ENCODE measurements at places on chromosomes 12 and 14.

- DNase-seq, result no peak
Measured at GRCh38 chr12:113957627-113958026, 8.5 kb downstream of the RBM19 start.

DNA sequence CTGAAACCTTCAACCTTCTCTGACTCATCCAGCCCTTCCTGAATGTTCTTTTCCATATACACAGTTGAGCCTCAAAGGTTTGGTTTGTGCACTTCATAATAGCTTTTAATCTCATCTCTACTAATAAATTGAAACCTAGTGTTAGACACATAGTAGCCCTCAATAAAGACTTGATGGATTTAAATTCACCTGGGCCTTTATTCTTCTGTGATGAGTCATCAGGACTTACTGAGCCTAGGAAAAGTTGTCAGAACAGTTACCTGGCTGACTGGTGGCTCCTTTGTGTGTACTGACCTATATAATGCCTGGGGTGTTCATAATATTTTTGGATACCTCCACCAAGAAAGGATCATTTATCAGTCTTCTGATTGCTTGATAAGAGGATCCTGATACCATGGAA is 86.4 kb upstream of the NTF3 start:
- no peak for DNase-seq

DNA sequence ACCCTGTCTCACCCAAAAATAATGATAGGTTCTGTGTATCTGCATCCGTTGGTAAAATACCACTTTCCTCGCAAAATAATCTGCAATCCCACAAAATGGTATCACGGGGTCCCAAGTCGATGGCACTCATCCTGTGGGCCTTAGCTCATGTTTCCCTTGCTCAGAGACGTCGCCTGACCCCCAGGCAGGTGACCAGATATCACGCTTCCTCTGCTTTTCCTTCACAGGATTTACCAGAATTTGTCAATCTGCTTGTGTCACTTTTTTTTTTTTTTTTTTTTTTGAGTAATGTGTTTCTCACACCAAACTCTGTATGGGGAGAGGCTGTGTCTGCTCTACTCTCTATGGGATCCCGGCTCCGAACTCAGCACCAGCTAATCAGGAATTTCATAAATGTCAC is 162.7 kb downstream of the PRKCH start:
- DNase-seq, result no peak

DNA sequence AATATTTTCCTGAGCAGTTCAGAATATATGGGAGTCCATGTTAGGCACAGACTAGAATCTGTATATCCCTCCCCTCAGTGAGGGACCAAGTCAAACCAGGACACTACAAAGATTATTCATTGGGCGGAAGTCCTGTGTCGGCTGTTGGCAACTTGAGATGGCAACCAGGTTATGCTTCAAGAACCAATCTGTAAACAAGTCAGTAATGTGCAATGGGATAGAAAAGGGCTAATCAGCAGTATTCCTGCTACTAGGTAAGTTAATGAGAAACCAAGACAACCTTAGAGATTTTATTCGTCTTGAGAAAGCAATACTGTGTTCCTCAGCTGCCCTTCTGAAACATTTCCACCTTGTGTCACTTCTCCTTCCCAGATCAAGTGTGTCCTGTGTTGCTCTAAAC is 26.4 kb downstream of the ARG2 start:
- DNase-seq, result no peak

DNA sequence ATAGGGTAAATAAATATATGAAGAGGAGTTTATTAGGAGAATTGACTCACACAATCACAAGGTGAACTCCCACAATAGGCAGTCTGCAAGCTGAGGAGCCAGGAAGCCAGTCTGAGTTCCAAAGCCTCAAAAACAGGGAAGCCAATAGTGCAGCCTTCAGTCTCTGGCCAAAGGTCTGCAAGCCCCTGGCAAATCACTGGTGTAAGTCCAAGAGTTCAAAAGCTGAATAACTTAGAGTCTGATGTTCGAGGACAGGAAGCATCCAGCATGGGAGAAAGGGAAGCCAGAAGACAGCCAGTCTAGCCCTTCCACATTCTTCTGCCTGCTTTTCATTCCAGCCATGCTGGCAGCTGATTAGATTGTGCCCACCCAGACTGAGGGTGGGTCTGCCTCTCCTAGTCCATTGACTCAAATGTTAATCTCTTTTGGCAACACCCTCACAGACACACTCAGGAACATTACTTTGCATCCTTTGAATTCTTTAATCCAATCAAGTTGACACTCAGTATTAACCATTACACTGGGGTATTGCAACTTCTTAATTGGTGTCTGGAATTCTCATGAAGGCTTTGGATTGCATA is 736.5 kb upstream of the LMO3 start:
- DNase-seq, result no peak

- DNase-seq, result peak; percentile 58
Measured at GRCh38 chr14:21825149-21825743, 151.6 kb upstream of the OR4E1 start.

- DNase-seq, result no peak
Measured at GRCh38 chr14:51073731-51074130, 21.2 kb downstream of the TRIM9 start.

GRCh38 chr12:23098517-23098916 is 473.5 kb downstream of the ETNK1 start:
- DNase-seq, result no peak

GRCh38 chr12:128933039-128933438 is 79.8 kb downstream of the GLT1D1 start:
- no peak for DNase-seq

- DNase-seq, result no peak
Measured at GRCh38 chr12:131202592-131203378, 249.1 kb downstream of the ADGRD1 start.

DNA sequence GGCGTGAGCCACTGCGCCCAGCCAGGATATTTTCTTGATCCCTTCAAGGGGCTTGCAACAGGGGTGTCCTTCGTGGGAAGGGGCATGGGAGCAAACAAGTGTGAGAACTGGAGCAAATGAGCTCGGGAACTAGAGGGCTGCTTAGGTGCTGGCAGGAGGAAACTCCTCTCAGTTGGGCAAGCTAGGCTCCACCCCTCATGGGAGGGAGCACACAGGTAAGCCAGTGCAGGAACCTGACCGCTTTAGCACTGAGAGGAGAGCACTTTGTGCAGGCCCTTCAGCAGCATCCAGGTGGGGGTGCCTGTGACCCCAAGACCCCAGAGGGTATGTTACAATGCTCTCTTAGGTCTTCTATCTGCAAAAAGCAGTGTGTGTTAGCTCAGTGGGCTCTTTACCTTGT is 755.4 kb upstream of the MDGA2 start:
- DNase-seq, result no peak

DNA sequence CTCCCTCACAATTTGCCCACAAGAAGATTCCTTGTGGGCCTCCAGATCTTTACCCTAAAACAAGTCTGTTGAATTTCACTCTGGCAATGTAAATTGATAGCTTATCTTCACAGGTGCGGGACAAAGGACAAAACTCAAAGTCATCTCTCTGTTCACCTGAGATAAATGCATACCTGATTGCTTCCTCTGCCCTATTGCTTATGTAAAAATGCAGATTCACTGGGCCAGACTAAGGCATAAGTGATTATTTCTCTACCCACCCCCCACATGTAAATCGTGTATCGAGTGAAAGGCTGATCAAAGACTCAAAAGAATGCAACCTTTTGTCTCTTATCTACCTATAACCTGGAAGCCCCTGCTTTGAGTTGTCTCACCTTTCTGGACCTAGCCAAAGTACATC is 316.8 kb downstream of the SSPN start:
- no peak for DNase-seq

DNA sequence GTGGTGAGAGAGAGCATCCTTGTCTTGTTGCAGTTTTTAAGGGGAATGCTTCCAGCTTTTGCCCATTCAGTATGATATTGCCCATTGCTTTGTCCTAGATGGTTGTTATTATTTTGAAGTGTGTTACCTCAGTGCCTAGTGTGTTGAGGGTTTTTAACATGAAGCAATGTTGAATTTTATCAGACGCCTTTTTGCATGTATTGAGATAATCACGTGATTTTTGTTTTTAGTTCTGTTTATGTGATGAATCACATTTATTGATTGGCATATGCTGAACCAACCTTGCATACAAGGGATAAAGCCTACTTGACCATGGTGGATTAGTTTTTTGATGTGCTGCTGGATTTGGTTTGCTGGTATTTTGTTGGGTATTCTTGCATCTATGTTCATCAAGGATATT is 302.3 kb upstream of the G2E3 start:
- no peak for DNase-seq

- DNase-seq, result no peak
Measured at GRCh38 chr14:31029016-31029970, 3.1 kb upstream of the STRN3 start.

DNA sequence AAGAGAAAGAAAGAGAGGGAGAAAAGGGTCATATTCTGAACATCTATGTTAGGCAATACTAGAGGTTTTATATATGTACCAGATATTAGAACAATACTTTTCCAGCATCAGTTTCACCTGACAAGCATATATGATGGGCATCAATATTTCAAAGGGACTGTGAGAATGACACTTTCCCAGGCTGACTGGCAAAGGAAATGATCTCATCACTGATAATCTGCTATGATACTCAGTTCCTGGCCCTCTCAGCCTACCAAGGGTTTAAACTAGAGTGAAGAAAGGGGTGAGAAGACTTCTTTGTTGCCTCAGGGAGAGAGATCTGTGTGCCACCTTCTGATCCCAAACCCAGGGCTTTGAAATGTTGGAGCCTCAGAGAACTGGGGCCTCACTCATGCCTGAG is 183.5 kb downstream of the TTC8 start:
- DNase-seq, result no peak

- DNase-seq, result no peak
Measured at GRCh38 chr12:122845041-122845864, 10.0 kb downstream of the HIP1R start.

GRCh38 chr12:1872448-1872847 is 46.0 kb downstream of the CACNA2D4 start:
- DNase-seq, result no peak

DNA sequence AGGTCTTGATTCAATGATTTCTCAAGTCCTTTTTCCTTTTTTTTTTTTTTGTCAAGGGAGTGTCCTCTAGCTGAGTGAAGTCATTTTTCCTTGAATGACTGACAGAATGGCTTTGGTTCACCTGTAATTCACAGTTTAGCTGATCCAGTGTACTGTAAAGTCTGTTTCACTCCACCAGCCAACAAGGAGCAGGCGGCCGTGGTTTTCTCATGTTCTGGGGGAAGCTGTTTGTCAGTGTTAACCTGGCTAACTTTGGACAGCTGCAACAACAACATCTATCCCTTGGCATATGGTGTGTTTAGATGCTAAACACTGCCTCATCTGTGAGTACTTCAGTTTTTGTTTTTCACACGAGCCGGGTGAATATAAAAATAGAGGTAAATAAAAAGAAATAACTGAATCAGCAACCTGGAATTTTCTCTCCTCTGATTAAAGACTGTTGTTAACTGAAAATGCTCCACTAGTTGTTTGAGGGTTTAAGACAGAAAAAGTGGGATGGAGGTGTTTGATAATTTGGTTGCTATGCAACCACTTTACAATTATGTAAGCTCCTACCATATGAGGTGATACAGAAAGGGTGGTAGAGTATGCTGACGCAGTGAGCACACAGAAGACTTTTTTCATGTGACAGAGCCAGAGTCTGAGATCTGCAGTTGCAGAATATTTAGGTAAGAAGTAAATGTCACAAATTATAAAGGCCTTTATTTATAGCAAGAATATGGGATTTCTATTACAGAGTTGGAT is 50.3 kb upstream of the SLC2A13 start:
- DNase-seq, result no peak

DNA sequence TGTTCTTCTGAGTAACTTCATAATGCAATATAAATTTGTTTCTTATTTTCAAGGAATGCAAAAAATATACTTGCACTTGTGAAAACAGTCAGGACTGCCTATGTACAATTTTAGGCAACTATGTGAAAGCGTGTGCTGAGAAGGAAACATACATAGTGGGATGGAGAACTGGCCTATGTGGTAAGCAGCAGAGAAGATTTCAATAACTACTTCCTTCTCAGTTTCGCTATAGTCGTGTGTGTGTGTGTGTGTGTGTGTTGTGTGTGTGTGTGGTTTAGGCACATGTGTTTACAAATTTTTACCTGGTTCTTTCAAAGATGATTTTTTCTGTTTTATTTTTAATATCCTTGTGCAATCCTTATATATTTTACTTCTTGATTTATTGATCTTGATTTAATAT is 211.8 kb downstream of the LRRK2 start:
- no peak for DNase-seq

DNA sequence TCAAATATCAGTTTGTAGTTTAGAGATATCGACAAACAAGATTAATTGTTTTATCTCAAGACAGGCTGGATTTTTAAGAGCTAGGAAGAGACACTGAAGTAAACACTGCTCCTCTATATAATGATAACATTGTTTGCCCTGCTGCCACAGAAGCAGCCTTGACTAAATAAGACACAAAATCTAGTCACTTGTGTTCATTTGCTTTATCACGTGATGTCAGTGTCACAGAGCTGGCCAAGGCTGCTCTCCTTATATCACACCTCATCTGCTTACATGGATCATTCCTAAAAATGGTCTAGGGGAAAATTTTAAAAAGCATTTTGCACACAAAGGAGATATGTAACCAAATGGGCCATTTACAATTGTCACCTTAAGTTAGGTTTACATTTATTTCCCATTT is 64.1 kb downstream of the SOX5 start:
- DNase-seq, result no peak

- no peak for DNase-seq
Measured at GRCh38 chr14:40229676-40230075, 797.4 kb upstream of the FBXO33 start.

DNA sequence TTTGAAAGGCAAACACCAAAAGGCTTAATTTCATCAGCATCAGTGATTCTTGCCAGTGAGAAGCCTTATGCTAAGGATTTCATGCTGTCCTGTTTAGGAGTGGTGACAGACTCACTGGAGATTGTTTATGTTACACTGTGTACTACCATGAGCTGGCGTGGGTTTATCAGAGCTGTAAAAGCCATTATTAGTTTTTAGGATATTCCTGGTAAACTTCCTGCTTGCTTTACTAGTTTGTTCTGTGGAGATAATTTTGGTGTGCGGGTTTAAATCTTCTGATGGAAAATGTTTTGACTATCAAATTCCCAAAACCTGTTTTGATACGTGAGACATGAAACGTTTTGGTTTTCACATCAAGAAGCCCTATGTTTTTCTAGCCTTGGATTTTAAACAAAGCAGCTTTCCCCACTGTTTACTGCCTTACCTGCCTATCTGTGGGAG is 15.2 kb downstream of the PPFIBP1 start:
- no peak for DNase-seq

DNA sequence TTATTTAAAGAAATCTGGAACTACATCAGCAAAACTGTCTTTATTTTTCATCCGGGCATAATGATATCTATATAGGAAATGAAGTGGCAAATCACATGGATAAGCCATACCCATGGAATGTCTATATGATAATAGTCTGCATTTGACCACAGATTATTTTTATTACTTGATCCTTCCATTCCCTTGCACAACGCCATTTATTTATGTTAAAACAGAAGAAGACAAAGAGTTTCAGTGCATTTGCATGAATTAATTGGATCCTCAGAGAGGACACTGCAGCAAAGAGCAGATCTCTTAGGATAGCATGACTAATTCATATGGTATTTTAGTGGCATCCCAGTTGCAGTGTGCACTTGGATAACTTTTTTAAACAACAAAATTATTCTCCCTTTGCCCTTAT is 345.0 kb downstream of the CCDC91 start:
- DNase-seq, result no peak

GRCh38 chr14:92544051-92544720 is 30.6 kb downstream of the RIN3 start:
- no peak for DNase-seq

- no peak for DNase-seq
Measured at GRCh38 chr14:105848570-105848969, 322.2 kb downstream of the TMEM121 start.

Data from CD4-positive, alpha-beta T cell treated with Interleukin-15 for 4 hours (primary cell).